DMS 273 treated with DMSO at 0.1 percent for 48 hours (cell line): ENCODE measurements at places on chromosomes 3 and 15.

GRCh38 chr3:155553780-155554179 lies 191.1 kb downstream of the PLCH1 start:
- no peak for DNase-seq

DNA sequence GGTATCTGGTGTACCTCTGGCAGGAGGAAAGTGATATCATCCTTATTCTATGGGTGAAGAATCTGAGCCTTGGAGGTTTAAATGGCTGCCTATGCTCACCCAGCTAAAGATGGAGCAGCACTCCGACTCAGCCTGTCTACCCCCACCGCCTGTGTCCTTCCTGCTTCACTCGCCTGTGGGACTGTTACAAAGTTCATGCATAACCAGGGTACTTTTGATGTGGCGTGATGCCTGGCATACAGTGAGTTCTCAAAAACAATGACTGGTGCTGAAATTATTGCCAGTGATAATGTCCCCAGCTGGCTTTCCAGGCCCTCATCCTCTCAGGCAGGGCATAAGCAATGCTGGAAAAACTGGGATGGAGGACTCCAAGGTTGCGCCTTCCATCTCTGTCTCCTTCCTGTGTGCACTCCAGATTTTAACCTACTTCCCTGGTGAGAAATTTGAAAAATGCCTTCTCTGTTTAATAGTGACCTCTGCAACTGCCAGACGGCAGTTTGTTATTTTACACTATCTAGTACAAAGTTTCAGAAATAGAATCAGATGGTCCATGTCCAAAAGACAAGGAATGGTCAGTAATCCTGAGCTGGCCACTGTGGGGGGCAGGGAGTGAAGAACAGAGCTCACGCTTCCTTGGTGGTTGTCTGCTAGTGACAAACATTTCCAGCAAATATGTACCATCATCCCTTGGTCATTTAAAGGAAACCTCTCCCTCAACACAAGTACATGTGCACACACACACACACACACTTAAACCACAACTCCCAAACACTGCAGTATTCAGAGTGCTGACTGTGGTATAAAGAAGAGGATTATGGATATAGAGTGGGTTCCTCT lies 86.5 kb upstream of the NMNAT3 start:
- no peak for DNase-seq

DNA sequence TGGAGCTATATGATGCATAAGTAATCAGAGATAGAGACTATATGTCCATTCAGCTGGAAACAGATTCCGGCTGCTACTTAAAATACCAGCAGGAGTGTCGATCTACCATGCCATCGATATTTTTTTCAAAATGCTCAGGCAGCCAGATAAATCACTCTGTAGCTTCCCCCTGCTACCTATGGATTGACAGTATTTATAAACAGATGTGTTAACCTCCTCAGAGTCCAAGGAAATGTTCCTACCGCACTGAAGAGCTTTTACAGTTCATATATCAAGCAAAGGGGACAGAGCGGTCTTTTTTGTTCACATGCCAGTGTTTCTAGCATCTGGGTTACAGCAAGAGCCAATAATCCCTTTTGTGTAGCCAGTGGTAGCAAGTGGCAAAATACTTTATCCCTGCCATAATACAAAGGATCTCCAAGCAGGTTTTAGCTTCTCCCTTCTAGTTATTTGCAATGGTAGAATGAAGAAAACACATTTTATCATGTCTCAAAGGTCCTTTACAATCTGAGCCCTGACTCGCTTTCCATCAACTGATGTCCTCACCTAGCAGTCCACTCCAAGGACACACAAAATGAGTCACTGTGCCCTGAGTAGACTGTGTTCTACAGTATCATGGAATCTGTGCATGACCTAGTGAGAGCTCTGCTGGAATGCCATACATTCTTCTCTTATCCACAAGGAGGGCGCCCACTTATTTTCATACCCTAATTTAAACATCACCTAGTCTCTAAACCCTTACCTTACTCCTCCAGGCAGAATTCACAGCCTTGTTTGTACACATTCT lies 507.0 kb downstream of the TBL1XR1 start:
- DNase-seq = no peak

- no peak for DNase-seq
These were observed 88.5 kb downstream of the GMNC start for GRCh38 chr3:190773948-190774347.

DNA sequence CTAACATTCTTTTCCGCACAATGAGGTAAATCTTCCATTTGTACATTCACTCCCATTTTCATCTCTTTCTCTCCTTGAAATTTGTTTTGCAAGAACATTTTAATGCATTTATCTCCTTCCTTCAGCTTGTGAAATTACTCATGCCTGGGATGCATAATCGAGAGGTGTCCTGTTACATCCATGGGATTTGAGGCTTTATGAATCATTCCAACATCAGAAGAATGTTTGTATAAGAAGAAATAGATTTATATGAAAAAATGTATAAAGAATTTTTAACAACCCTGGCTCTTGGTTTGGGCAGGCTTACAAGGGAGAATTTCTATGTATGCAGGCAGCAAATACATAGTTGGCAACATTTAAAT lies 93.2 kb upstream of the MBNL1 start:
- no peak for DNase-seq

- no peak for DNase-seq
These were observed 79.7 kb downstream of the RAB11A start for GRCh38 chr15:65949011-65949410.
